ENCODE measurements at places on chromosomes 11 and 22.

DNA sequence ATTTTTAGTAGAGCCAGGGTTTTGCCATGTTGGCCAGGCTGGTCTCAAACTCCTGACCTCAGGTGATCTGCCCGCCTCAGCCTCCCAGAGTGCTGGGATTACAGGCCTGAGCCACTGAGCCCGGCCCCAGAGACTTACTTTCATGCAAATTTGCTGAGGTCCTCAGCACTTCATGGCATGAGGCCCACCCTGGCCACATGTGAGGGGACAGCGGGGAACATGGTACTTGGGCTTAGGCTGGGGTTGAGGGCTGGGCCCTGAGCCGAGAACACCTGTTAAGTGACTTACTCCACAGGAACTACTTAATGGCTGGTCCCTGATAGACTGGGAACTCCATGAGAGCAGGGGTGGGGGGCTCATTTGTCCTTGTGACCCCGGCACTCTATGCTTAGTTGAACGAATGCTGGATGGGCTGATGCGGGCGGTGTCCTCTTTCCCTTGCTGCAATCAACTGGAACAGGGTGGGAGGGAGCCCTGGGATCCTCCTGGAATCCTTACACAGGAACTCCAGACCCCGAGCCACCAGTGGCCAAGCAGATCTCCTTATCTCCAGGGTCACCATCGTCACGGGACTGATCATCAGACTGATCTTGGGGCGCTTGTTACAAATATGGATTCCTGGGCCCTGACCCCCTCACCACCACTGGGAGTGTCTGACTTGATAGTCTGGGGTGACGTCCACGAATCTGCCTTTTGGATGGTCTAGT is 1.0 kb downstream of the VSIG10L2 start:
- DNase-seq = no peak

DNA sequence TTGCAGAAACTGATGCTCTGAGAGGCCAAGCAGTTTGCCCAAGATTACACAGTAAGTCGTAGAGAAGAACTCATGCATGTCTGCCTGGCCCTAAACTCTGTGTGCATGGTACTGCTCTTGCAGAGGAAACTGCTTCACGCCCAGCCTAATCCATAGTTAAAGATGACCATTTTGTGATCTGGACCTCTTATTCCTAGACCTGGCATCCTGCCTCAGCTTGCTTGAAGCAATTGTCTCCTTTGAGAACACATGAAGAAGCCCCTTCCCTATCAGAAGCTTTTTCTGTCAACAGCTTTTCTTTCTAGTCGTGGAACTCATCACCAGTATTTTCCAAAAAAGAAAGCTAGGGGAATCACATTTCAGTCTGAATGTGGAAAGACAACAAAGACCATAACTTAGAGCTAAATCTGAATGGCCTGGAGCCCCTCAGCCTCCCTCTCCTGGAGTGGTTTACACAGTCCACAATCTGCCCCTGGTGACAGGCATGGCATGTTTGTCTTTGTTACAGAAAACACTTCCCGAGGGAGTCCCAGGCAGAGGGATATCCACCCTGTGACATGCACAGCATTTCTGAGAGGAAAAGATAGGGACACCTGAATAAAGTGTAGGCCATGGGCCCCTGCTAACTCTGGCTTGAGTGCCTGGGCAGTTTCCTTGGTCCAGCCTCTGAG is 2.9 kb upstream of the FZD4 start:
- DNase-seq = no peak

- DNase-seq = no peak
These were observed 3.5 kb downstream of the NXPE1 start for GRCh38 chr11:114556135-114556534.

DNA sequence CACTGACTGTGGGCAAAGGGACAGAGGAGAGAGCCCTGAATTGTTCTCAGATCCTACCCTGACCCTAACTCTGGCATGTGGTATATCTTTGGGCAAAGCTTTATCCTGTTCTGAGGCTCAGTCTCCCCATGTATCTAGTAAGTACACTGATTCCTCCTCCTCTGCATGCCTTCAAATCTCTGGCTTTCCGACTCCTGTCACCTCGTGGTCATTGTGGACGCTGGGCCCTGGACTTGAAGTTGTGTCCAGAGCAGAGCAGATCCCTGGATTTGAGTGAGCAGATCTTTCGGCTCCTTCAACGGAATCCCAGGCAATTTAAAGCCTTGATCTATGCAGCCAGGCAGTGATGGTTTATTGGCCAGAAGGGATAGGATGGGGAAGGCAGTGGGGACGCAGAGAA is 3.0 kb downstream of the MOGAT2 start:
- no peak for DNase-seq
